CD4-positive, alpha-beta T cell treated with Interleukin-6 for 4 hours (primary cell): ENCODE measurements at places on chromosomes 7 and 10.

- DNase-seq: no peak
Measured at GRCh38 chr7:37669818-37670217, 13.7 kb upstream of the GPR141 start.

DNA sequence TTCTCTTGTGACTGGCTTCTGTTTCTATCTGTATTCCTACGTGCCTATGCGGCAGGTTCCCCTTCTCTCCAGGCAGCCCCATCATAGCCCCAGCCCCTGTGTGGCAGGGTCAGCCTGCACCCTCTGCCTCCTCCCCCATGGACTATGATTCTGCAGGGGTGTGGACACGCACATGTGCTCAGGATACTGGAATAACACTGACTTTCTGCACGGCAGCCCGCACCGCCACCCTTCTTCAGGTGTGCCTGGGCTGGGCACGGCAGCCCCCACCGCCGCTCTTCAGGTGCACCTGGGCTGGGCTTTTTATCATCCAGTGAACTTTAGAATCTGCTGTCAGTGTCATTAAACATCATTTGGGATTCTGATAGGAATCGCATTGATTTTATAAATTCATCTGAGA, 202.6 kb upstream of the PPP2R2D start:
- DNase-seq: no peak

DNA sequence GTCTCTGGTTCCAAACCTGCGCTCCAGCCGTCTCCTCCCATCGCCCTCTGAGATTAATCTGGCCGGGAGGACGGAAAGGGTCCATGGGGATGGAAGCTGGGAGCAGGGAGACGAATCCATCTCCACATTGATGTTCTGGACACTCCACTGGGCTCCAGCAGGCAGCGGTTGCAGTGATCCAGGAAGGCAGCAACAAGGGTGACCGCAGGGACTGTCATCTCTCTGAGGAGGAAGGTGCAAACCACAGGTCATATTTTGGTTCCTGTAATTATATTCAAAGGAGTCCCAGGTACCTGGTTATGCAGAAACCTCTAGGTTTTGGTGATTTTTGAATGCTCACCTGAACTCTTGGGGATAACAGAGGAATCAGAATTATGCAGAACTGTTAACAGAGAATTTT, 54.8 kb downstream of the EVX1 start:
- no peak for DNase-seq

GRCh38 chr7:173209-173918, 19.0 kb upstream of the FAM20C start:
- no peak for DNase-seq

- DNase-seq: no peak
Measured at GRCh38 chr7:137342265-137342664, 1.3 kb downstream of the PTN start.

GRCh38 chr10:79052291-79053080, 16.3 kb upstream of the ZMIZ1 start:
- DNase-seq: peak; percentile 56

DNA sequence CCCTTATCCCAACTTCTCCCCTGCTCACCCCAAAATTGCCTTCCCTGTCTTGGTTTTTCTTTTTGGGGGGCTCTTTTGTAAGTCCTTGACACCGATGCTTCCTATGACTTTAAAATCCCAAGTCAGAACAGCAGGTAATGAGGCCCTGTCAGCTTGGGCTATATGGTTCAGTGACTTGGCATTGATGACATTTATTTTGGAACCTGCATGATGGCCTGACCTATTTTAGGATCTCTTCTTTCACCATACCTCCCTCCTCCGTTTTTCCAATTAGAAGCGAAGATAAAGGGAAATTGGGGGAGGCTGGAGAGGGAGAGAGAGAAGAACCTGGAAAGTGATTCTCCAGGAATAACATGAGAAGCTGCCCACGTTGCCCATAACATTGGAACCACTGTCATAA, 424.9 kb upstream of the AUTS2 start:
- no peak for DNase-seq

GRCh38 chr10:24292304-24293293, 83.7 kb downstream of the KIAA1217 start:
- no peak for DNase-seq

DNA sequence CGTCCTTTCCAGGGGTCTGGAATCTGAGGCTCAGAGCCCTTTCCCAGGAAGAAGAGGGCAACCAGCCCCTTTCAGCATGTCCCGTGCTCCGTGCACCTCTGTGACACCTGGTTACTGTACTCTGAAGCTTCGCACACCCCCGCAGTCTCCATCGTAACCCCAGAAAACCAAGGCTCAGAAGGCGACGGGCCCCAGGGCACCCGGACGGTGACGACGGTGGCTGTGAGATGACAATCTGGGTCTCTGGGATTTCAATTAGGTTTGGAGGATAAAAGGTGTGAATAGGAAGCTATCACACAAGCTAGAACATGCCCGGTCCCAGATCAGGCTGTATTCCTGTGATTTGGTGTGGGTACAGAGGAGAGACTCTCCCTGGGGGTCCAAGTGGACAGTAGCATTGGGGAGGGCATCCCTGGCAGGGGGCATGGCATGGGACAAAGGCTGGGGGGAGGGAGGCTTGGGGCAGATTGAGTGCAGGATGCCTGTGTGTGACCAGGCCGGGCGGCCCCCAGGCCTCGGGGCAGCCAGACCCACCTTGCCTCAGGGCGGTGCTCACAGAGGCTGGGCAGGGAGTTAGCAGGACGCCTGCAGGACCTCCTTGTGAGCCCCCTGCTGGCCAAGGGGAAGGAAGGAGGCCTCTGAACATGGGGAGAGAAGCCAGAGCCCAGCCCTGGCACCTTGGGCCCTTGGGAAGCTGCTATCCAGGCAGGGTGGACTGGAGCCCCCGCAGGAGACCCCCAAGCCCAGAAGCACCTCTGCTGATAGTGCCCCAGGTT, 23.4 kb upstream of the PSMG3 start:
- peak; percentile 44 for DNase-seq

DNA sequence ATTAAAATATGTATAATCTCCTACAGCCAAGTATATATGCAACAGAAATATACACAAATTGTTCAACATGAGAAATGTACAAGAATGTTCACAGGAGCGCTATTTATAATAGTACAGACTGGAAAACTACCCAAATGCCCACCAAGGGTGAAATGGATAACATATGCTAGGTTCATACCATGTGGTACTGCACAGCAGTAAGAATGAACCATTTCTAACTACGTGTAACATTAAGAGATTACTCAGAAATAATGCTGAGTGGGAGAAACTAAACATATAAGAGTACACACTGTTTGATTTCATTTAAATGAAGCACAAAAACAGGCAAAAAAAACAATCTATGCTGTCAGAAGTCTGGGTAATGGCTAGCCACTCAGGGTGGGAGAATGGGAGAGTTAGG, 45.8 kb downstream of the RNLS start:
- DNase-seq: no peak

- DNase-seq: peak; percentile 69
Measured at GRCh38 chr7:140230861-140231770, 54.3 kb upstream of the KDM7A start.

DNA sequence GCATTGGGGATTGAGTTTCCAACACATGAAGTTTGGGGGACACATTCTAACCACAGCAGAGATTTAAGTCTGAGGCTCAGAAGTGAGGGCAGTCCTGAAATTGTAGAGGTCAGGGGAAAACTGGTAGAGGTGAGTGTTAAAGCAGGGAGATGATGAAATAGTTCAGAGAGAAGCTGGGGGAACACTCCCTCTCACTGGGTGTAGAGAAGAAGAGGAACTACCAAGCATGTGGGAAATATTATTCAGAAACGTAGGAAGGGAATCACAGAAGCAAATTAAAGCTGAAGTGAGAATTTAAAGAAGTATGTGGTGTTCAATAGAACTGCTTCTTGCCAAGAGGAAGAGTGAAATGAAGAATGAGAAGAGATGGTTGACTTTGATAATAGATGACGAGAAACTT, 121.5 kb upstream of the FAM3C start:
- DNase-seq: no peak

DNA sequence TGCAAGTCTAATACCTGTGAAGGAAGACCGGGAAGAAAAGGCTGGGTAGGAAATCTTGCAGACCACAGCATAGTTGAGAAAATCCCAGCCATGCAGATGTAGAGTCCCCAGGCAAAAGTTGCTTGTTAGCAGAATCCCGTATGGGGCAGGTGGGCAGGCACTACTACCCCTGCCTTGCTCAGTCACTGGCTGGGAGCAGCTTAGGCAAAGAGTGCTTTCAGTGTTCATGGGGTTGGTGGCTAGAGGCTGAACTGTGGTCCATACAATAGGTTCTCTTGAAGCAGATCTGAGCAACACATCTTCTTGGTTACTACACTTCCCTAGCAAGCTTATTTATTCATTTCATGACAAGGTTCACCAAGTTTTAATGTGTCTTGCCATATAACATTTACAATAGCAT, 92.6 kb downstream of the AHCYL2 start:
- no peak for DNase-seq

DNA sequence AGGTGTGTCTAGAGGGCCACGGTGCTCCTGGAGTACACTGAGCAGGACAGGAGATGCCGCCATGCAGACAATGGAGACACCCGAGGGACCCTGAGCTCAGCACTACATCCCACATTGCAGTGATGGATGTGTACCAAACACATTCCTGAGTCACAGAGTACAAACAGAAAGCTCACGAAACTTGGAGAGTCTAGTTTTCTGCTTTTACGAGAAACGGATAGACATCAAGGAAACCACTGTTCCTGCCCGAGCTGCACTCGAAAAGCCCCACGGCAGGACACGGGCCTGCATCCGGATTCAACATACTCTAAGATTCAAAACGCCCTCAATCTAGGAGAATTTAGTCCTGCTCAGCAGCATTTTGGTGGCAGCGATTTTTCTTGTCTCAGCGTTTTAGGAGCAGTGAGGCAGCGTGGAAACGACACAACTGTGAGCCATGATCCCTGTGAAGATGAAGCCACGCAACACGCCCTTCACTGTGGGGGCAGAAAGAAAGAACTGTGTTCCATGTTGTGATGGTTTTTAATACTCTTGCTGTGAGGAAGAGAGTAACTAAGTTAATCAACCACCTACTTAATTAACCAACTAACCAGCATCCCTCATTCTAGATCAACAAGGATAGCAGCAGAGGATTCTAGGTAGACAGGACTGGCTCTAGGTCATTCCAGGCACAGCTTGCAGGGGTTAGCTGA, 3.2 kb downstream of the TNS3 start:
- DNase-seq: no peak

DNA sequence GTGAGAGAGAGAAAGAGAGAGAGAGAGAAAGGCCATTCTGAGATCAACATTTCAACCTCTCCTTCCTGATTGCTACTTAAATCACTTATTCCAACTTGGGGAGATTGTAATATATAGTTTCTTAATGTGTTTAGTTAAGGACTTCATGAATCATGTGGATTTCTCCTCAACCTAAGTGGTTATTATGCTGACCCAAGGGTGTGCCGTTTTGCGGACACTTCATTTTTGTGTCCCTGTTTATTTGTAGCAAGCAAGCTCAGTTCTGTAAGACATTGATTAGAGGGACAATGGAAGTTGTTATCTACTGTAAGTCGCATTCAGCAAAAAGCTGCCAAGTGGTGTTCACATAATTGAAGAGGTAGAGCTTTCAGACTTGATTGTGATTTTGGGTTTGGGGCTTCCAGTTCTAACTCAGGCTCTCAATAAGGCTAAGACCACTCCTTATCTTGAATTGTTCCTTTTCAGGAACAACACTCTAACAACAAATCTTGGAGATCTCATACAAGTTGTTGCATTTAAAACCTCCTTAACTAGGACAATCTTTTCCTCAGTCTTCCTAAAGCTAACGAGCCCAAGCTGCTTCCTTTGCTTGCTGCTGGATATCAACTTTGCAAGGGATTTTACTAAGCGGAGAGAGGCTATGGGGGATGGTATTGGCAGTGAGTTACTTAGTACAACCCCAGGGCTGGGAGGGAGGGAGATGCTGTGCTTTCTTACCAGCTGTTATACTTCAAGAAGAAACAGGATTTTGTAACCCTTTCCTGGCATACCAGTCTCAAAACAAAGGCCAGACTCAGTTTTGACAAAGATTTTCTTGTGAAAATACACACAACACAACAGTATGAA, 19.8 kb upstream of the COL1A2 start:
- no peak for DNase-seq

DNA sequence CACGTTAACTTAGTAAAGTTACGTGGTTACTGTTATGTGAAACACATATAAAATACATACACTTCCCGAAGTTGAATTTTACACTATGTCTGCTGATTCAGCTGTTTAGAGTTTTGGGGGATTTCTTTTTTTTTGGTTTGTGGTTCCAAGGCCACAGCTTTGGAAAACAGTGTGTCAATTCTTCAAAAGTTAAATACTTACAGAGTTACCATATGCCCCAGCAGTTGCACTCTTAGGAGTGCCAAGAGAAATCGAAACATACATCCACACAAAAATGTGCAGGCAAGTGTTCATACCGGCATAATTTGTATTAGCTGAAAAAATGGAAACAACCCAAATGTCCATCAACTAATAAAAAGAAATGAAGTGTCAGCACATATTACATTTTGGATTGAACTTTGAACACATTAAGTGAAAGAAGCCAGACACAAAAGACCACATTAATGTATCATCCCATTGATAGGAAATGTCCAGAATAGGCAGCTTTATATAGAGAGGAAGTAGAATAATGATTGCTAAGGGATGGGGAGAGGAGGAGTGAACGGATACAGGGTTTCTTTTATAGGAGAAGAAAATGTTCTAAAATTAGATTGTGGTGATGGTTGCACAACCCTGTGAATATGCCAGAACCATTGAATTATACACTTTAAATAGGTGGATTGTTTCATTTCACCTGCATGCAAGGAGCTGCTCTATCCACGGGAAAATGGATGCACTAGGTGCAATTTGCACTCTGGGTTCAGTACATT, 17.6 kb downstream of the APBB1IP start:
- DNase-seq: no peak

DNA sequence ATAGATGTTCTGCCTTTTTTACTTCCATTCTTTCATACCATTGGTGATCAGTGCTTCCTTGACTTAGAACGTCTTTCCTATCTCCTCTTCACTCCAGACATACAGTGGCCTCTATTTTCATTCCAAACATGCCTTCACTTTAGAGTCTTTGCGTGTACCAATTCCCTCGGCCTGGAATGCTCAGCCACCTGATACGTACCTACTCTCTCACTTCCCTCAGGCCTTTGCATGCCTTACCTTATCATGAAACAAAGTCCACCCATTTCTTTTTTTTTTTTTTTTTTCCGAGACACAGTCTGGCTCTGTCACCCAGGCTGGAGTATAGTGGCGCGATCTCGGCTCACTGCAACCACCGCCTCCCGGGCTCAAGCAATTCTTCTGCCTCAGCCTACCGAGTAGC, 2.2 kb upstream of the CCNJ start:
- no peak for DNase-seq

GRCh38 chr10:108688314-108688713, 1235.0 kb downstream of the XPNPEP1 start:
- no peak for DNase-seq

- DNase-seq: no peak
Measured at GRCh38 chr10:86440874-86441843, 74.6 kb upstream of the GRID1 start.

GRCh38 chr7:144437370-144438191, 34.1 kb upstream of the NOBOX start:
- DNase-seq: peak; percentile 54

GRCh38 chr10:29431711-29432110, 142.8 kb downstream of the LYZL1 start:
- DNase-seq: no peak
